C1 segment of cervical spinal cord (tissue), 14 donors: ENCODE measurements at places on chromosomes 12 and 14.

GRCh38 chr14:29652571-29652970, 275.1 kb downstream of the PRKD1 start:
- DNase-seq = no peak

GRCh38 chr12:6632026-6632983, 3.5 kb downstream of the LPAR5 start:
- DNase-seq = peak; percentile 31

DNA sequence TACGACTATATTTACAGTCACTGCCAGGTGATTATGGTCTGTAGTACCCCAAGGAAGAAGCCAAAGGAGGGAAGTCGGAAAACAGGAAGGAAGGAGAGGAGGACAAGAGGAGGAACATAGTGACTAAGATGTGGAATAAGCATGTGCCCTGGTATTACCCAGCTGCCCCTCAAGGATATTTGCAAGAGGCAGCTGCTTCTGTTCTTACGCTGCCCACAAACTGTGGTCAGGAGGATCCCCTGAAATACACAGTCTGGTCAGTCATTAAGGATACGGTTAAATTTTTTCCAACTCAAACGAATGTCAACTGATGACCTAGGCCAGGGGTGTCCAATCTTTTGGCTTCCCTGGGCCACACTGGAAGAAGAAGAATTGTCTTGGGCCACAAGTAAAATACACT, 126.5 kb downstream of the CMAS start:
- no peak for DNase-seq

GRCh38 chr12:53352331-53353256, 16.4 kb upstream of the SP7 start:
- peak; percentile 68 for DNase-seq
